ENCODE measurements at places on chromosomes 4 and X.

DNA sequence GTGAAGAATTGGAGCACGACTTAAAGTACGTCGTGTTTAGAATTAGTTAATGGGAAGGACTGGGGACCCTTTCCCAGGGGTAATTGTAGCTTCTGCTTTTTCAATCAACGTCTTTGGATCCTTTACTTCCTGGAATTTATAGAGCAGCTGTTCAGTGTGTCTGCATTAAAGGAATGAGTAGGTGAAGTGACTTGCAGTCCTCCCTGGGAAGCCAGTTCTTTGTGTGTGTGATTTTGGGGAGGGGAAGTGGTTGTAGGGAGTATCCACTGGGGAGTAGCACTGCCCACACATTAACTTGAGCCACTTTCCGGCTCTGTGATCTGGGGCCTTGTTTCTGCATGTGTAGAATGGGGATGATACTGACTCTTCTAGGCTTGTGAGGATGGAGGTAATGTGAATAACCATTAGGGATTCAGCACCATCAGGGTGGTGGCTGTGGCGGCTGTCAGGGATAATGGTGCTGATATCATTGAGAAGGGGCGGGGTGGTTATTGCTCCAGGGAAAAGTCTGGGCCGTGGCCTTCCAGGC lies 54.7 kb downstream of the TMEM131L start:
- no peak for DNase-seq

GRCh38 chr4:22348410-22348809 lies 167.5 kb downstream of the ADGRA3 start:
- no peak for DNase-seq

- DNase-seq: peak; percentile 35
These were observed 677 bp upstream of the CYP4V2 start for GRCh38 chr4:186190581-186191199.

DNA sequence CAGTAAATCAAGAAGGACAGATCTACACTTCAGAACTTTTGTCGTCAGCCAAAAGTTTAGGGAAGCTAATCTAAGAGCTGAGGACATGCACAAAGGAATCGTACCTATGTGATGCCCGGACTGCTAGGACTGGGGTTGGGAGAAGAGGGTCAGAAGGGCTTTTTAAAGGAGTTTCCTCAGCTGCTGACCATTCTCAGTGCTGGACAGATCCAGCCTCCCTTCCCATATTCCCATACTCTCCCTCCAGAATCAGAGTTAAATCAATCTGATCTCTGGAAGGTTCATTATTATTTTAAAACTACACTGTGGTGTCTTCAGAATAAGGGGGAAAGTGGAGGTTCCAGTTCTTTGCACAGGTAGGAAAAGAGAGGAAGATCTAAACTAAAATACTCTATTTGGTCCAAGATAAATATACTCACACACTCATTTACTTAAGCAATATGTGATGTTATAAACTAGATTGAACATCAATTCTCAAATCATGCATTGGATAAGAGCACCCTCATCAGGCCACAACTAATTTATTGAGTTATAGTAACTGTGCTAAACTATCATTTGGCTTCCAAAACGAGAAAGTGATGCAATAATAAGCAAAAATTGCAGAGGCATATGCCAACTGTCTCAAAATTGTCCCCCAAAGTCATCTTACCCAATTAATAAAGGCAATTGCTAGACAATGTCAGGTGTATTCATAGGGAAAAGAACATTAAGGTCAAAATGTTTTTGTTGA lies 124.7 kb downstream of the HNRNPD start:
- DNase-seq: no peak

DNA sequence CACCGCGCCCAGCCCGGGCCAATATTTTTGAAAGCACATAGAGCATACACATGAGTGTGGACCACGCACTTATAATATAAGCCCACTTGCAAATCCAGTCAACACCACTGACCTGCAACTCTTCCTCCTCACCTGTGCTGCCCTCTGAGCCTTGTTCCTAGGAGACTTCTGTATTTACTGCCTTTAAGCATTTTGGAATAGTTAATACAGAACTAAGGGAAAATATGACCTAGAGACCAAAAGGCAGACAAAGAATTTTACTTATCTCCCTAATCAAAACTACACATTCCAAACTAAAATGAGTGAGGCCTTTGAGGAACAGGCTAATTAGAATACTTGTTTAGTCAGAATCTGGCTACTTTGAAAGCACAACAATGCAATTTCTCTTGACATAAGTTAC lies 89.1 kb downstream of the RELL1 start:
- DNase-seq: no peak

DNA sequence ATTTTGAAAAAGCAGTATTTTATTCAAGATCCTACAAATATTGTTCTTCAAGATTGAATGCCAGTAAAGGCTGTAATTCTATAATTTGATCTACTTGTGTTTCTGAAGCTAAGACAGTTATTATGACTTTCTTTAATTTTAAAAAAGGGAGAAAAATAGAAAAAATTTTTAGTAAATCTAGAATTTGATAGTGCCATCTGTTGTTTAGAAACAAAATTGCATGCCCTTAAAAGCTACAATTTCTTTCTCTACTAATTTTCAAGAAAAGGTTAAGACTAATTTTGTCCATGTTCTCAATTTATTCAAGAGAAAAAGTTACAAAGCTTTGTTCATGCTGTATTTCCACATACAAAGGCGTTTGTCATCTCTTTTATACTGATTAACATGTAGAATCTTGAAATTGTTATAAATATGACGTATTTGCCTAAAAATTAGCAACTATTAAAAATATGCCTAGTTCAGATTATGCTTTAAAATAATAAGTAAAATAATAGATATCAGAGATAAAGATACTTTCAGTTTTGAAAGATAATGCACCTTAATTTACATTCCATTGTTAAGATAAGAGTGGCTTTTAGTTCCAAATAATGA lies 25.6 kb upstream of the MMRN1 start:
- no peak for DNase-seq

DNA sequence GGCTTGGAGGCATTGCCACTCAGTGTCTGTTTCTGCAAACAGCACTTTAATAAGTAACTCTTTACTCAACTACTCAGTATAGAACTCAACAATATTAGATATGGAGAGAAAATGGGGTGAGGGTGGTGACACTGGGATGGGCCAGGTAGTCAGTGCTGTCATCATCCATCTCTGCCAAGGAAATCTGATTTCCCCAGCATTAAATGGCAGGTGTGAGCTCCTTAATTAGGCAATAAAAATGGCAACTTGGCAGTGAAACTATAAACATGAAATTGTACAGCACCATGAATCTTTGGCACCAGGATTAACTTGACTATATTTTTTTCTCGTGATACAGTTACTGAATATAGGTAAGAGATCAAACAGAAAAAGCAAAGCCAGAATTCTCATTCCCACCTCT lies 146.2 kb downstream of the GLRA2 start:
- no peak for DNase-seq

- DNase-seq: no peak
These were observed 42.0 kb downstream of the NPFFR2 start for GRCh38 chr4:72073816-72074215.

DNA sequence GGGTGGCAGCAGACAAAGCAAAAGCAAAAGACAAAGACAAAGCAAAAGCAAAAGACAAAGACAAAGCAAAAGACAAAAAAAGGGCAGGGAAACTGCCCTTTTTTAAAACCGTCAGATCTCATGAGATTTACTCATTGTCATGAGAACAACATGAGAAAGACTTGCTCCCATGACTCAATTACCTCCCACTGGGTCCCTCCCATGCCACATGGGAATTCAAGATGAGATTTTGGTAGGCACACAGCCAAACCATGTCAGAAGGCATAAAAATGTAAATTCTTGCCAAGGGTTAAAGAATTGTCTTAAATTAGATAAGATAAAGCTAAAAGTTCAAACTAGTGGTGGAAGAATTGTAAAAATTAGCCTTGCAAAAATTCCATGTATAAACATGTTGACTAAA lies 419.7 kb downstream of the TRAM1L1 start:
- no peak for DNase-seq

DNA sequence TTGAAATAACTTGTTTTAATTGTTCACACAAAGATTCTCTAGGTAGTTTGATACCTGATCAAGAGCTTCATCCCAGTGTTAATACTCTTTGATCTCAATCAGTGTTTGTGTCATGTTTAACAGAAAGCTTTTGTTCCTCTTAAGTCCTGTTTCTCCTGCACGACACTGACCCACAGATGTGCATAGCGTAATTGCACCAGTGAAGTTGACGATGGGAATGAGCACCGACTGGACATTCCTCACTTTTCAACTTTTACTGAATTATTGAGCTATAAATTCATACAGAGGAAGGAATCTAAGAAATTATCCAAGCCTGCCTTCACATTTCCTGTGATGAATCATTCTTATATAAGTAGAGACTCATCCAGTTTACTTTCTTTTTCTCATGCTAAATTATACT lies 878.7 kb upstream of the TENM3 start:
- DNase-seq: no peak

GRCh38 chr4:1192493-1193205 lies 20.3 kb upstream of the SPON2 start:
- DNase-seq: no peak

GRCh38 chr4:144989306-144989705 lies 108.7 kb downstream of the ANAPC10 start:
- DNase-seq: no peak

DNA sequence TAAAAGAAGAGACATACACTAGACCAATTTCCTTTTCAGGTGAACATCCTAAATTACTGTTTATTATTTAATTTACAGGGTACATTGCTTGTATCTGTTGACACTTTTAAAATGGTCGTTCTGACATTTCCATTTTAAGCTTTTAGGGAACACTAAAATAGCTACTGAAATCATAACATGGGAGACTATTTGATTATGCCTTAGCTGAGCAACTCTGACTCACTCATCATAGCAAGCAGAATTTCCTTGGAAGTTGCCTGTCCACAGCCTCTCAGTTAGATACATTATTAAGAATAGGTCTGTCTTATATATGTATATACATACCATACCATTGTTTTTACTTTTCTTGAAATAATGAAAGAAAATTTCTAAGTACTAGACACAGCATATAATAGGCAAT lies 22.0 kb downstream of the GUCY1B1 start:
- no peak for DNase-seq

DNA sequence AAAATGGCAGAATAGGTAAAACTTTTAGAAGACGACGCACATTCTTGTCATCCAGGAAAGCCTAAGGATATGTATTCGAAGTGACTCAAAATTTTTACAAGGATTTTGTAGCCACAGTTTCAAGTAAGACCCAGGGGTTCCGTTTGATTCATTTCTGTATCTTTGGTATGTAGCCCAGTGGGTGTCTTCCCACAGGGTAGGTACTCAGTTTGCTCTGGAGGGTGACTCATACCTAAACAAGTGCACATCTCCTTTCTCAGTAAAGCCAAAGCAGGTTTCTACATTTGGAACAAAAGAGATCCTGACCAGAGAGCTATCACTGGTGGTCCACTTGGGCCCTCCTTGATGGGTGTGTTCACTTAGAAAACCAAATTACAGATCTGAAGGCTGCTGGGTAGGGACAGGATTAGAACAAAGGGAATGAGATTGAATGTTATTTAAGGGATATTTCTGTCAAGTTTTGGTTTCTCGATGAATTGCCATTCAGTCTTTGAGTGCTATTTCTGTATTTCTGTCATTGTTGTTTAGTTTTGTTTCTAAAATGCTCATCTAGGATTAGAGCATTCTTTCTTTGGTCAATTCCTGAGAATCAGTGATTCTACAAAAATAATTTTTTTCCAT lies 56.1 kb downstream of the PLS3 start:
- DNase-seq: no peak

GRCh38 chr4:184471881-184472613 lies 2.3 kb downstream of the IRF2 start:
- peak; percentile 22 for DNase-seq

DNA sequence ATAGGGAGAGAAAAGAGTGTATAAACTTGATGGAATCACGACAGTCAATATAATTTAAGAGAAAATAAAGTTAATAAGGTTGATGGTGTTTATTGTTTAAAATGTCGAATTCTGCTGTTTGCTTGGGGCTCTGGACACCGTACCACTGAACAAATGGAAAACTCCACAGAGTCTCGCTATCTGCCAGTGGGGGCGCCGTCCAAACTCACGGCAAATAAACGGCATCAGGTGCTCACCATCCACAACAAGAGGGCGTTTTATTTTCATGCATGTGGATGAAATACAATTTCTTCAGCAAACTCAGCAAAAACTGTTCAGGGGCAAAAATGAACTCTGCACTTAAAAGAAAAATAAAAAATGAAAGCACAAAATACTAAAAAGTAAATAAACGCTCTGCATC lies 46.6 kb upstream of the FAM47C start:
- no peak for DNase-seq

DNA sequence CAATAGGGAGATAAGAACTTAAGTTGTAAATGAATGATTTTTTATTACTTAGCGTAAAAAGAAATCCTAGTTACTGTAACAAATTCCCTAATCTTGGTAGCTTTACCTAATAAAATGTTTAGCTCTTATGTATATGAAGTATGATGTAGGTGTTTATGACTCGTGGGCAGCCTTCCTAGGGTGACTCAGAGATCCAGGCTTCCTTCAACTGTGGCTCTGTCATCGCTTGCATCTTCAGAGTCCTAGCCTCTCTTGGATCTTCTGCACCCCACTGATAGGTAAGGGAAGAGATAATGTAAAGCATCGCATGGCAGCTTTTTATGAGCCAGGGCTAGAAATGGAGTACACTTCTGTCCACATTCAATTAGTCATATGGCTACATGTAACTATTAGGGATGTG lies 165.6 kb upstream of the GLRA2 start:
- no peak for DNase-seq

- DNase-seq: no peak
These were observed 47.2 kb downstream of the DMP1 start for GRCh38 chr4:87697272-87697671.

DNA sequence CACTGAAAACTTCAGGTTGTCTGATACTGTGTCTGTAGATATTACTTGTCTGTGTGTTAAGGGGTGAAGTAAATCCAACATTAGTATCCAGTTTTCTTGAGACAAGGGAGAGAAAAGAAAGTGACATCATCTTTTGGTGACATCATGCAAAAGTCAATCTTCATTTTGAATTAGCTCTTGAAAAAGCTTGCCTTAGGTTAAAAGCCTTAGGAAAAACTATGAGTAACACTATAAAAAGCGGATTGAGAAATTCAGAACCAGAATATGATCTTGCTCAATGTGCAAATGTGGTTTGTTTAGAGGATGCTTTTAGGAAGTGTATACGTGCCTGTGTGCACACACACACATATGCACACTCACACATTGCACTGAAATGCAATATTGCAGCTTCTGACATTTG lies 345.8 kb upstream of the CASK start:
- no peak for DNase-seq

GRCh38 chr4:173008436-173008835 lies 160.2 kb upstream of the GALNT7 start:
- DNase-seq: no peak

- no peak for DNase-seq
These were observed 43.6 kb downstream of the TSC22D3 start for GRCh38 chrX:107731831-107732502.

GRCh38 chrX:96929036-96929435 lies 45.3 kb downstream of the RPA4 start:
- no peak for DNase-seq

DNA sequence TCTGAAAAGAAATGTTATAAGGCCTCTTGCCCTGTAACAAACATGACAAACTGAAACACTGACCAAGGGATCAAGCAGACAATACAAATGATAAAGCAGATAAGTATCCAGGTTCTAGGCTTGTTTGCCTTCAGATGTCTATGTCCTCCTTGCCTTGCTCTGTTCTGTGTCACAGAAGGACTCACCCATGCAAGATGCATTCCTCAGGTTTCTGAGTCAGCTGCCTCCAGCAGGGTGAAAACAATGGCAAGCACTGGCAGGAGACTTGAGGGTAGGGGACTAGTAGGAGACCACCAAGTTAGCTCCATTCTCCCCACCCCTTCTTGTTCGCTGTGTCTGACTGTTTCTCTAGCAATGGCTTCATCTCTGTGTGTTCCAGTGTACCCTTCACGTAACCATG lies 76.6 kb upstream of the CXXC4 start:
- DNase-seq: no peak
